ENCODE measurements at places on chromosomes 16 and 17. TPM values are rescaled to one million over a fixed set of nuclear protein-coding genes. Genes with fewer than 3 reads are reported as not detected.

CCL4L2 gene
- 0.37 TPM for total RNA-seq

RASL10B gene
- total RNA-seq = 0.15 TPM

STH gene
- total RNA-seq = not detected

ZNF785 gene
- 0.15 TPM for total RNA-seq

HES7 gene
- 0.61 TPM for total RNA-seq

DNA sequence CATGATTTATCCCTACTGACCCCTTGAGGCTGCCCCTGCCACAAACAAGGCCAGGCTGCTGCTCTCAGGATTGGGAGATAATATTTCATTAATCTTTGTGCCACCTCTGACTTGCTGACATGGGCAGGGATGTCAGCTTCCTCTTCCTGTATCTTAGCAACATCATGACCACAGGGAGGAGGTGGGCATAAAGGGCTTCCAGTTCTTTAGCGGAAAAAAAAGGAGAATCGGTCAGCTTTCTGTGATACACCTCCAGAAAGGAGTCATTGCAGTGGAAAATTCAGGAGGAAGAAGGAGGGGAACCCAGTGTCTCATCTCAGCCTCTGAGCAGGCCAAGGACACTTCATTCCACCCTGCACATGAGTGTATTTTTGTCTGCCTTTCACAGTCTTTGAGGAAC is 206.8 kb upstream of the SDK2 start:
- no peaks in the 10 kb centered on the region for H3K36me3 ChIP-seq
- no peak for DNase-seq
- no peaks in the 10 kb centered on the region for H3K4me1 ChIP-seq
- no peak overlapping the region for H3K4me3 ChIP-seq
- no peak overlapping the region for H3K27ac ChIP-seq

- H3K36me3 ChIP-seq = peaks cover 17% of the 10 kb centered on the region
- H3K27me3 ChIP-seq = no peaks in the 10 kb centered on the region
- no peak for DNase-seq
- no peak overlapping the region for H3K4me3 ChIP-seq
- peaks cover 18% of the 10 kb centered on the region for H3K4me1 ChIP-seq
Measured at GRCh38 chr17:40349477-40349894, 15.1 kb downstream of the GJD3 start.

DNA sequence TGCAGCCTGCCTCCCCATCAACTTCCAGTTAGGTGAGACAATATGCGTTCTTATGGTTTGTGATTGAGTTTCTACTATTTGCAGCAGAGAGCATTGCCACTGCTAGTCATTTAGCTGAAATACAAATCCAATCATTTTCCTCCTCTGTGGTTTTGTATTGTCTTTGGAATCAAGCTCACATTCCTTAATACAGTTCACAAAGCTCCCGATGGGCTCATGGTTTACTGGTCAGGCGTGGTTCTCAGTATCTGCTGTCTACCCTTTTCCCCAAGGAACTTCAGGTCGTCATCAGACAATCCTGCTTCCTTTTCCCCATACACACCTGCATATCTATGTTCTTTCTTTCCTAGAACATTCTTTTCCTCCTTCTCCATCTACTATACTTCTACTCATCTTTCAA is 69.6 kb upstream of the GAS7 start:
- H3K27me3 ChIP-seq = no peaks in the 10 kb centered on the region
- H3K36me3 ChIP-seq = no peaks in the 10 kb centered on the region
- H3K27ac ChIP-seq = no peak overlapping the region
- no peaks in the 10 kb centered on the region for H3K4me1 ChIP-seq
- DNase-seq = no peak

GRCh38 chr17:33838281-33838680 is 416.8 kb upstream of the CCL2 start:
- no peaks in the 10 kb centered on the region for H3K4me1 ChIP-seq
- H3K4me3 ChIP-seq = no peak overlapping the region
- no peaks in the 10 kb centered on the region for H3K27me3 ChIP-seq
- DNase-seq = no peak

DNA sequence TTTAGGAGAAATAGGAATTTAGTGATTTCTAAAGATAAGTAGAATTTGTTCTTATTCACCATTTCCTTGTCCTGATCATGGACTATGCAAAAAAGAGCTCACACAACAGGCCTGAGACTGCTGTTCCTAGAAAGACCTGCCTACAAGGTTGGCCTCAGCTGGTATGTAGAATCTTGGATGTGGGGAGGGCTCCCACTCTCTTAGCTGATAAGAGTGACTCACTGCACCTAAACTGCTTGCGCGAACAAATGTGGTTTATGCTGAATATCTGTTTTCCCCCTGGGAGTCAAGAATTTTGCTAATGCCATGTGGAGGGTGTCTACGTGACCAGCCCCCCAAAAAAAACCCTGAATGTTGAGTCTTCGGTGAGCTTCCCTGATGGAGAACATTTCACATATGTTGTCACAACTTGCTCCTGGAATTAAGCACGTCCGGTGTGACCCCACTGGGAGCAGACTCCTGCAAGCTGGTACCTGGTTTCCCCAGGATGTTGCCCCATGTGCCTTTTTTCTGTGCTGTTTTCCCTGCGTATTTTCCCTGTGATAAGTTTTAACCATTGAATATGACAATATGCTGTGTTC is 68.8 kb upstream of the HSBP1 start:
- H3K27ac ChIP-seq = no peak overlapping the region
- DNase-seq = no peak
- no peaks in the 10 kb centered on the region for H3K36me3 ChIP-seq
- H3K4me3 ChIP-seq = no peak overlapping the region

DNA sequence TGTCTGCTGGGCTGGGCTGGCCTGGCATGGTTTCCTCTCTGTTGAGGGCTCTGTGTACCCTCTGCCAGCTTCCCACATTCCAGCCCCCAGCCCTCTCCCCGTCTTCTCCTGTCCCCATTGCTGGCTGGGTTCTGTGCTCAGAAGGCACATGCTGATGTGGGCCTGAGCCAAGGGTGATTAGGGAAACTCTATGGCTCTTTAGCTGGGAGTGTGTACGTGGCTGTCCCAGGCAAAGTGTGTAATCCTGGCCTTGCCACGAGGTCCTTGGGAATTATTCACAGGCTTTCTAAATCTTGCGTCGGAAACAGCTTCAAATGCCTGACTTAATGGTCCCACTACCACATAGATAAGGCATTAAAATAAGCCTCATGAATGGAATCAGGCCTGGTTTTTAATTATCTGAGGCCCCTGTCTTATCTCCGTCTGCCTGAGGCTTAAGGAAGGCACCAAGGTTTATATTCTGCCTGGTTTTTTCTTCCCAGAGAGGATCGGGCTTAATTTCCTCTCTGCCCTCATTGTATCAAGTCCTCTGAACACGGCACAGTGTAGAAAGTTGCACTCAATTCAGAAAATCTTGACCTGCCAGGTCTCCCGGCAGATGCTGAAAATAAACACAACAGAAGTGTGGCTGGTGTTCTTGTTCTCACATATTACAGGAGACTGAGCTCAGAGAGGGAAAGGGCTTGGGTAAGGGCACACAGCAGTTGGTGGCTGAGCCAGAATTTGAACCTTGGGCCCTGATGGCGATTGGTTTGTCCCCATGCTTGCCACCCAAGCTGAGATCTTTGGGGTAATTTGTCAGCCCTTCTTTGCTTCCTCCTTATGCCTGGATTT is 52.9 kb upstream of the LGALS9 start:
- no peaks in the 10 kb centered on the region for H3K36me3 ChIP-seq
- H3K27me3 ChIP-seq = no peaks in the 10 kb centered on the region
- peaks cover 67% of the 10 kb centered on the region for H3K4me1 ChIP-seq
- H3K27ac ChIP-seq = peak overlapping the region; percentile 68

DNA sequence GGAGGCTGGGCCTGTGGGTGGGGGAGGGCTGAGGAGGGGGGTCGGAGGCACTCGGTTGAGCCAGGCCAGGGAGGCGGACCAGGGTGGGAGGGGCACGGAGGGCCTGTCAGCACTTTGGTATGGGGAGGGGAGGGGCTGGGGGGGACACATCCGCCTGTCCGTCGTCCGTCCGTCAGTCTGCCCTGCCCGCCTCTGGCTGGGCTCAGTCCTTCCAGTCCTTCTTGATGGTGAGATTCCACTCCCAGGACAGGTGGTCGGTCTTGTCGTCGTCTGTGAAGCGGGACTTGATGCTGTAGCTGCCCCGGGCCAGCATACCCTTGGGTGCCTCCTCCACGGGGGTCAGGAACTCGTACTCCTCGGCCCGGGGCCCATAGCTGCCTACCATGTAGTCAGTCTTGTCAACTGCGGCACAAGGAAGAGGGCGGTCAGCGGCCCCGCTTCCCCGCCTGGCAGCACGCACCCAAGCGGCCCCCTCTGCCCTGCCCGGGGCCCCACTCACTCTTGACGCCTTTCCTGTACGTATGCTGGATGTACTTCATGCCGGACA is 2.4 kb downstream of the ARHGDIA start:
- H3K27me3 ChIP-seq = no peaks in the 10 kb centered on the region
- DNase-seq = peak; percentile 84
- H3K27ac ChIP-seq = peak overlapping the region; percentile 99
- H3K4me1 ChIP-seq = peaks cover 83% of the 10 kb centered on the region
- peak overlapping the region; percentile 95 for H3K4me3 ChIP-seq

- no peak overlapping the region for H3K4me3 ChIP-seq
- no peak overlapping the region for H3K27ac ChIP-seq
- peaks cover 38% of the 10 kb centered on the region for H3K4me1 ChIP-seq
- DNase-seq = no peak
Measured at GRCh38 chr17:50277357-50277754, 3.1 kb downstream of the TMEM92 start.

DNA sequence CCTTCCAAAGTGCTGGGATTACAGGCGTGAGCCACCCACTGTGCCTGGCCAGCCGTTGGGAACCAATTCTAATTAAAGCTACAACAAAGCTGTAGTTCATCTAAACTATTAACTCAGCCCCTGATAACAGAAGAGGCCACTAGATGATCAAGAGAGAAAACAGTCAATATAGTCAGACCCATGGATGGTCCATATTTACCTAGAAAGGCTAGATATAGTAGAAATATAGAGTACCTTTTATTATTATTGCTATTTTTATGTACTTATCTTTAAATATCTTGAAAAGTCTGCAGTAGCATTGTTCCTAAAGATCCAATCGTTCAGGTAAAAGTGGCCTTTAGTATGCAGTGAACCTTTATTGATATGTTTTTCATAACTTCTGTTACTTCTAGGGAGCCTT is 43.2 kb downstream of the RNF213 start:
- H3K4me3 ChIP-seq = no peak overlapping the region
- H3K4me1 ChIP-seq = no peaks in the 10 kb centered on the region
- no peak overlapping the region for H3K27ac ChIP-seq
- H3K27me3 ChIP-seq = no peaks in the 10 kb centered on the region
- peaks cover 27% of the 10 kb centered on the region for H3K36me3 ChIP-seq

GRCh38 chr17:45949755-45950320 is 49.2 kb upstream of the STH start:
- no peaks in the 10 kb centered on the region for H3K27me3 ChIP-seq
- peaks cover 26% of the 10 kb centered on the region for H3K4me1 ChIP-seq
- H3K4me3 ChIP-seq = 0 out of 2 replicates have a peak overlapping the region, but pooled peaks have one; percentile 53
- DNase-seq = no peak
- no peaks in the 10 kb centered on the region for H3K36me3 ChIP-seq
- no peak overlapping the region for H3K27ac ChIP-seq

- H3K36me3 ChIP-seq = no peaks in the 10 kb centered on the region
- H3K27me3 ChIP-seq = no peaks in the 10 kb centered on the region
- H3K4me1 ChIP-seq = peaks cover 22% of the 10 kb centered on the region
- DNase-seq = no peak
- H3K27ac ChIP-seq = no peak overlapping the region
Measured at GRCh38 chr17:48478224-48479013, 48.4 kb upstream of the SKAP1 start.

DNA sequence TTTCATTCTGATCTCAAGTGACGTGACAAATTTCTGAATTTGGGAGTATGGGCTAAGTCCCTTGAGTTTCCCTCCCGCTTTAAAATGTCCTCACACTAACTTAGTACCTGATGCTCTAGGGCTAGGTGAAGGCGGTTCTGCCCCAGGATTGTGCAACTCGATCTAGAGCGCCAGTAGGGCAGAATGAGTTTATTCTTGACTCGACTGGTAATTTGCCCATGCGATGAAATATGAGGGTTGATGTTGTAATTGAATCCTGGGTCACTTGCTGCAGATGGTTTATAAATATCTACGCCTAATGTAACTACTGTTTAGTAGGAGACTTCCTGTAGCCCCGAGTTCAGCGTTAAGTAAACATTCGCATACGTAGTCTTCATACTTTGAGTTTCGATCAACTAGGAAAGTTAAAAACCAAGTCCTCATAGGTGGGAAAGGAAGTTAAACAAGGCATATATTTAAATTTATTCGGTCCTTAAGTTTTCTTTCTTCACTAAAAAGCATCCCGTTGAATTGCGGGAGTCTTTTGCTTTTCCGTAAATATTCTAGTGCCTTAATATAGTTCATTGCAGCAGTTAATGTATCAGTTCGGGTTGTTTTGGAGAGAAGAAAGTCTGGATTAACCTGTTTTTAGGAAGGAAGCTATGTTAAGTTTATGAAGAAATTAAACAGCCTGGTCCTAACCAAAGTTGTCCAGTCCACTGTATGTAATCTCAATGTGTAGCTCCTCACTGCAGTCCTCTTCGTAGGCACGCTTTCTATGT is 1.6 kb downstream of the CTCF start:
- H3K4me1 ChIP-seq = peaks cover 26% of the 10 kb centered on the region
- DNase-seq = no peak
- H3K27me3 ChIP-seq = no peaks in the 10 kb centered on the region
- H3K36me3 ChIP-seq = no peaks in the 10 kb centered on the region
- H3K27ac ChIP-seq = peak overlapping the region; percentile 100

DNA sequence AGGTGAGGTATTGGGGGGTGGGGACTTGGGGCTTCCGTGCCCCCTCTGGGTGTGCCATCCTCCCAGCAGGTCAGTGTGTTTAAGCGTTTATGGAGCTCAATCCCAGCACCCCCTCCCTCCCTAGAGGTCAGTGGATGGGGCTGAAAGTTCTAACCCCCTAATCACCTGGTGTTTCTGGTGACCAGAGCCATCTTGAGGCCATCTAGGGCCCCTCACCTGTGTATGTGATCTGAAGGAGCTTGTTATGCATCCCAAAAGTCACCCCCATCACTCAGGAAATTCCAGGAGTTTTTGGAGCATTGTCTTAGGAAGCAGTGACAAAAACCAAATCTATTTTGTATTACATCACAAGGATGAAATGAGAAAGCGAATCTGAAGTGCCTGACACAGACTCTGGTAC is 67.8 kb upstream of the NOL11 start:
- no peaks in the 10 kb centered on the region for H3K4me1 ChIP-seq
- no peak overlapping the region for H3K4me3 ChIP-seq
- DNase-seq = no peak
- H3K36me3 ChIP-seq = no peaks in the 10 kb centered on the region
- no peak overlapping the region for H3K27ac ChIP-seq
- H3K27me3 ChIP-seq = no peaks in the 10 kb centered on the region

- no peaks in the 10 kb centered on the region for H3K36me3 ChIP-seq
- no peak overlapping the region for H3K27ac ChIP-seq
- H3K4me3 ChIP-seq = no peak overlapping the region
- H3K4me1 ChIP-seq = peaks cover 32% of the 10 kb centered on the region
Measured at GRCh38 chr17:27327397-27327796, 33.5 kb downstream of the WSB1 start.

Data from HCT116 (cell line).